NCI-H510A (cell line): ENCODE measurements at places on chromosomes 2 and 18.
A peak's percentile ranks its signal among the peaks of the same experiment; 100 is the strongest.

- no peak for DNase-seq
Observed at GRCh38 chr2:195902857-195903256, 165.8 kb downstream of the DNAH7 start.

GRCh38 chr18:75161256-75162028 lies 47.5 kb downstream of the PTGR3 start:
- DNase-seq: peak; percentile 15

DNA sequence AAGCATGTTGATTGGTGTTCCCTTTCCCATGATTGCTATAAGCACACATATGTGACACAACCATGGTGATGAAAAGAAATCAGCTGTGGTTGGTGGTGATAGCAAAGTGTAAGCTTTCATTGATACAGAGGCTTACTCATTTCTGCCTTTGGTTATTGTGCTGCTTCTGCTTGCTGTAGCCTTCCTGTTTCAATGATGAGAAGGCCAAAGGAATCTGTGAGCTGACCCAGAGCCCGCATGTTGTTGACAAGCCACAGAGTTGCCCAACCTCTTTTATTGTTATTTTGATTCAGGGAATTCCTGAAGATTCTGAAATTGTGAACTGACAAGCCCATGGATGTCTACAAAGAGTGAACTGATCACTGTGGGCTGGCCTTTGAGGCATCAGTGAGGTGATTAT lies 164.4 kb downstream of the TMEFF2 start:
- no peak for DNase-seq

DNA sequence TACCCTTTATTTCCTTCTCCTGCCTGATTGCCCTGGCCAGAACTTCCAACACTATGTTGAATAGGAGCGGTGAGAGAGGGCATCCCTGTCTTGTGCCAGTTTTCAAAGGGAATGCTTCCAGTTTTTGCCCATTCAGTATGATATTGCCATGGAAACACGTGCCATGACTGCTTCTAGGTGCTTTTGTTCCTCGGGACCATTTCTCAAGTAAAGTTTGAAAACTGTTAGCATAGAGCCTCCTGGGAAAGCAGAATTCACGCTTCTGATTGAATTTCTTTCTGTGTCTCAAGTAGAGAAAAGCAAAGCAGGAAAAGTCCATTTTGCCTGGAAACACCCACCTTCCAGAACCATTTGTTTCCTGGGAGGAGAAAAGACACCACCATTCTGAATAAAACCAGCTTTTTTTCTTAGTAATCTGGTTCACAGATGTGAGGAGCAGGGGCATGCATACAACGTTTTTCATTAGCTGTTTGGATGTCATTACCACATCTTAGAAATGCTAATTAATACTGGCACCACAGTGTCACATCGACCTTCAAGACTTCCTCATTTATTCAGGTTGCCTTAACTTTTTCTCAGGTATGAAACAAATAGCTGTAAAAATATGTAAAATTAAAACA lies 39.0 kb upstream of the ZBTB14 start:
- DNase-seq: no peak

GRCh38 chr18:69980982-69981804 lies 33.5 kb upstream of the CD226 start:
- no peak for DNase-seq
